ENCODE measurements at places on chromosomes 12 and 14.

DNA sequence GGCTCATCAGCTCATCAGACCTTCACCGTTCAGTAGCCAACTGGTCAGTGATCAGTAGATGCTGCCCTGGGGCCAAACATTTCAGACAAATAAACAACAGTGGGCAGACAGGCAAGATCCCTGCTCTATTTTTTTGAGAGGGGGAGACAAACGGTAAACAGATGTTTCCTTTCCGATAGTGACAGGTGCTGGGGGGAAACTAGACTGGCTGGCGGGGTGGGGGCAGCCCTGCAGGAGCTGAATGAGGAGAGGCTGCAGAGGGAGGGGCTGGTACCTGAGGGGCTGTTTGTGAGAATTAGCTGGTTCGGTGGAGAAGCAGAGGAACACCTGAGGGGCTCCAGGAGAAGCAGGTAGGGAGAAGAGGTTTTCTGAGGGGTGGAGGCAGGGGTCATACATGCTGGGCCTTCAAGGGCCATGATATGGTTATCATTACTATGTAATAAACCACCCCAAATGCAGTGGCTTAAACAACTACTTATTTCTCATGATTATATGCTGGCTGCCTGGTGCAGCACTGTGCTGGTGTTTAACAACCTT is 8.2 kb upstream of the GOLGA3 start:
- peak overlapping the region; percentile 49 for H3K27ac ChIP-seq
- DNase-seq: no peak
- peaks cover 16% of the 10 kb centered on the region for H3K36me3 ChIP-seq
- H3K4me1 ChIP-seq: no peaks in the 10 kb centered on the region
- H3K27me3 ChIP-seq: no peaks in the 10 kb centered on the region

DNA sequence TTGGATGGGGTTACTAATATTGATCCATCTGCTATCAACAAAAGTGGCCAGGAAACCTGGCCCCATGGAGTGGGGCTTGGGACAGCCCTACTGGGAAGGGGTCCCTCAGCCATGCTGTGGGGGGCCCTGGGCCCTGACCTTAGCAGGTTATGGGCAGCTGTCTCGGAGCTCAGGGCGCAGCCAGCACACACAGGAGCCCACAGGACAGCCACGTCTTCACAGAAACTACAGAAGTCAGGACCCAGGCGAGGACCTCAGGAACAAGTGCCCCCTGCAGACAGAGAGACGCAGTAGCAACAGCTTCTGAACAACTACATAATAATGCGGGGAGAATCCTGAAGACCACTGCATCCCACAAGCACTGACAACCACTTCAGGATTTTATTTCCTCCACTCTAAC is 11.9 kb upstream of the FKBP11 start:
- peak; percentile 32 for DNase-seq
- no peak overlapping the region for H3K4me3 ChIP-seq
- no peaks in the 10 kb centered on the region for H3K27me3 ChIP-seq
- peaks cover 60% of the 10 kb centered on the region for H3K36me3 ChIP-seq

DNA sequence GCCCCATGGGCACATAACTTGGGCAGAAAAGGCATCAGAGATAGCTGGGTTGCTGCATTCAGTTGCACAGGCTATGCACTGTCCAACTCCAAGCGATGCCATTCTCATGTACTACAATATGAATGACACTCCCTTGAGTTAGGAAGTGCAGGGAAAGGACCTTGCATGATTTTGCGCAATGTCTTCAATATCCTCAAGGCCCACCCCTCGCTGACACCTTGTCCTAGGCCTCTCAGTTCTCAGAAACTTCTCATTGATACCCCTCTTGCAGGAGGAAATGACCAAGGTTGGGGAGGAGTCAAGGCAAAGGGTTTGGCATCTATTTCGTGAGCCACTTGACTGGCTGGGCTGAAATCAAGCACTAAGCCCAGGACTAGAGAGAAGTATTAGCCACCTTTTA is 70.4 kb downstream of the ARL6IP4 start:
- DNase-seq: no peak
- H3K4me1 ChIP-seq: no peaks in the 10 kb centered on the region
- H3K27me3 ChIP-seq: no peaks in the 10 kb centered on the region

GRCh38 chr12:6341417-6342139 is at the start of gene TNFRSF1A:
TSS of gene TNFRSF1A (minus strand) at chr12:6342076. CDS start at chr12:6341814, 262 bp downstream.
- DNase-seq: no peak
- peaks cover under 1% of the 10 kb centered on the region for H3K36me3 ChIP-seq
- peak within 1 kb of the TSS; percentile 86 for H3K27ac ChIP-seq
- no peaks in the 10 kb centered on the region for H3K27me3 ChIP-seq
- no peak within 1 kb of the TSS for H3K4me3 ChIP-seq

- H3K27me3 ChIP-seq: no peaks in the 10 kb centered on the region
- no peak overlapping the region for H3K4me3 ChIP-seq
- DNase-seq: no peak
- no peak overlapping the region for H3K27ac ChIP-seq
- peaks cover 24% of the 10 kb centered on the region for H3K36me3 ChIP-seq
Measured at GRCh38 chr12:31105668-31106067, 32.0 kb downstream of the DDX11 start.

DNA sequence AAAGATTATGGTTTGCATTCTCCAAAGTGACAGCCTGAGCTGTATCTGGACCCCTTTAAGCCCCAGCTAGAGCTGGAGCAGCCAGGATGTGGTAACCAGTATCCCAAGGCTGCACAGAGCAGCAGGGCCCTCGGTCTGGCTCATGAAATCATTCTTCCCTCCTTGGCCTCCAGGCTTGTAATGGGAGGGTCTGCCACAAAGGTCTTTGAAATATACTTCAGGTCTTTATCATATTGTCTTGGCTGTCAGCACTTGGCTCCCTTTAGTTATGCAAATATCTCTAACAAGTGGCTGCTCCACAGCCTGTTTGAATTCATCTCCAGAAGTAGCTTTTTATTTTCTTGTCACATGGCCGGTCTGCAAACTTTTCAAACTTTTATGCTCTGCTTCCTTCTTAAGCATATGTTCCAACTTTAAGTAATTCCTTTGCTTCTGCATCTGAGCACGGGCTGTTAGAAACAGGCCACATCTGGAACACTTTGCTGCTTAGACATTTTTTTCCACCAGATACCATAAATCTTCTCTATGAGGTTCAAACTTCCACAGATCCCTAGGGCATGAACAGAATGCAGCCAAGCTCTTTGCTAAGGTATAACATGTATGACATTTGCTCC is 663.4 kb upstream of the MIS18BP1 start:
- peaks cover 6% of the 10 kb centered on the region for H3K4me1 ChIP-seq
- no peak overlapping the region for H3K4me3 ChIP-seq
- peaks cover 32% of the 10 kb centered on the region for H3K36me3 ChIP-seq
- H3K27ac ChIP-seq: no peak overlapping the region

DNA sequence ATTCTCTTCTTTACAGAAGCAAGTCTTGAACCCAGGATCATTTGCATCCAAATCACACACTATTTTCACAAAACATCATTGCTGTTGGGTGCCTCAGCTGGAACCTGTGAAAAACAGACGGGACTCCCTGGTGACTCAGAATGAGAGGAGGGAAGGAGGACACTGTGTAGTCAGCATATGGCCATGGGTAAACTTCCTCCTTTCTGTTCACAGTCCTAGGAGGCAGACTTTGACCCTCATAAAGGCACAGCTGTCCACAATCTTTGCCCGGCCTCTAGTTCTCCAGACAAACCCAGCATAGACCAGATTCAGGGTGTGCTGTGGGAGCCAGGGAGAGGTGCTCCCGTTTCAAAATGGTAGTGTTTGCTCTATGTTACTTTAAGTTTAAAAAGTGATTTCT is 62.0 kb downstream of the DYRK2 start:
- DNase-seq: no peak
- peaks cover 19% of the 10 kb centered on the region for H3K4me1 ChIP-seq
- H3K27ac ChIP-seq: no peak overlapping the region
- H3K36me3 ChIP-seq: no peaks in the 10 kb centered on the region

GRCh38 chr12:7498809-7499208 is 4.8 kb downstream of the CD163 start:
- no peak overlapping the region for H3K27ac ChIP-seq
- no peak overlapping the region for H3K4me3 ChIP-seq
- H3K36me3 ChIP-seq: no peaks in the 10 kb centered on the region
- H3K27me3 ChIP-seq: no peaks in the 10 kb centered on the region
- DNase-seq: no peak

DNA sequence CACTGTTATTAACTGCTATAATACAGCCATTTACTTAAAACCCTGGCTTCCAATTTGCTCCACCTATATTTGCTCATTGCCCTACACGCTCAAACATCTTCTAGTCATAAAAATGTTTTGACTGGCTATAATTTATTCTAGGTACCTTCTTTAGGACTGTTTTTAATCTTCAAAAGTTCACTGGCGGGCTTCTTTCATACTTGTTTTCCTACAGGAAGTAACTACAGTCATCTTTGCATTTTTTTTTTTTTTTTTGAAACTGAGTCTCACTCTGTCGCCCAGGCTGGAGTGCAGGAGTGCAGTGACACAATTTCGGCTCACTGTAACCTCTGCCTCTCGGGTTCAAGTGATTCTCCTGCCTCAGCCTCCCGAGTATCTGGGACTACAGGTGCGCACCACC is 32.5 kb downstream of the MPHOSPH9 start:
- no peak overlapping the region for H3K27ac ChIP-seq
- H3K36me3 ChIP-seq: peaks cover 48% of the 10 kb centered on the region
- no peaks in the 10 kb centered on the region for H3K27me3 ChIP-seq
- no peak overlapping the region for H3K4me3 ChIP-seq

GRCh38 chr14:51124029-51124428 is 29.1 kb upstream of the TRIM9 start:
- no peak overlapping the region for H3K4me3 ChIP-seq
- no peak for DNase-seq
- H3K36me3 ChIP-seq: no peaks in the 10 kb centered on the region

All from WTC11 (cell line).